ENCODE measurements at places on chromosomes 11 and 22.

- DNase-seq = no peak
These were observed 426.8 kb upstream of the CADM1 start for GRCh38 chr11:115930886-115931547.

DNA sequence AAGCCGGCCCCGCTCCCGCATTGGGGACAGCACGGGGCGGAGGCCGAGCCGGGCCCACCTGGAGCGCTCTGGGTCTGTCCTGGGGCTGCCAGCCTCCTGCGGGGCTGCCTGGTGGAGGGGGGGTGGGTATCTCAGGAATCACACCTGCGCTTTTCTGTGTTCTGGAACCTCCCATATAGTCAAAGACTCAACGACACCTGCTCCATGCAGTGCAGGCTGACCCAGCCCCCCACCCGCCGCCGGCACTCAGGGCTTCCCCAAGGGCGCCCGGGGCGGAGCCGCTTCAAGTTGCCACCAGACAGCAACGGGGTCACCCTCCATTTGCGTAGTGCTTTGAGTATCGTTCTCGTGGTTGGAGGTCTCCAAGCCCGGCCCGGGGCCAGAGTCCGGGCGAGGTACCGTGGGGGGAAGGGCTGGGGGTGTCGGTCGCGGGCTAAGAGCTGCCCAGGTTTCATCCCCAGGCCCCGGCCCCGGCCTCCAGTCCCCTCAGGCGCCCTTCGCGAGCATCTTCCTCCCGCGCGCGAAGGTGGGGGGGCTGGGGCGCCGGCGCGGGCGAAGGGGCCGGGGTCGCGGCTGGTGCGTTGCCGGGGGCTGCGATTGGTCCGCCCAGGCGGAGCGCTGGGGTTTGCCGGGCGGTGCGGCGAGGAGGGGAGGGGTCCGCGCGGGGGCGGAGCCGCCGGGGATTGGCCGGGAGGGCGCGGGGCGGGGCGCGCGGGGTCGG is 6.6 kb downstream of the TSPAN4 start:
- no peak for DNase-seq

GRCh38 chr22:44275631-44275995 is 37.1 kb downstream of the SHISAL1 start:
- DNase-seq = no peak

DNA sequence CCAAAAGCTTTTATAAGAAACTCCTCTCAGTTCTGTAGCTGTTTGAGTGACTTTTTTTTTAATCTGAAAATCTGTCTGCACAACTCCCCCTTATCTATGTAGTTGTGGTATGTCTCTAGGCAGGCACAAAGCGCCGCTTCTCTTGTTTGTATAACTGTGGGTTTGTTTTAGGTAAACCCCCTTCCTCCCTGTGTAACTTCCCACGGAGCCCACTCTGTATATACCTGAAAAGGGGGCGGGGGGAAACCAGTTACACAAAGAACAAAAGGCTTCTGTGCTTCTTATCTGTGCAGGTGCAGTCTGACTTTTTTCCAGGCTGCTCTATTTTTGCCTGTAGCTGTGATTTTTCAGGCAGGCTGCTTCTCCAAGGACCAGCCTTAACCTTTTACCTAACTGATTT is 13.2 kb downstream of the OR10AG1 start:
- DNase-seq = no peak

- no peak for DNase-seq
These were observed 438.0 kb downstream of the TBC1D22A start for GRCh38 chr22:47200273-47201051.

- no peak for DNase-seq
These were observed at the start of gene GSTT4 for GRCh38 chr22:24005201-24005600. Gene GSTT4 (minus strand): TSS chr22:24005453. CDS start chr22:24005356, 97 bp downstream.

DNA sequence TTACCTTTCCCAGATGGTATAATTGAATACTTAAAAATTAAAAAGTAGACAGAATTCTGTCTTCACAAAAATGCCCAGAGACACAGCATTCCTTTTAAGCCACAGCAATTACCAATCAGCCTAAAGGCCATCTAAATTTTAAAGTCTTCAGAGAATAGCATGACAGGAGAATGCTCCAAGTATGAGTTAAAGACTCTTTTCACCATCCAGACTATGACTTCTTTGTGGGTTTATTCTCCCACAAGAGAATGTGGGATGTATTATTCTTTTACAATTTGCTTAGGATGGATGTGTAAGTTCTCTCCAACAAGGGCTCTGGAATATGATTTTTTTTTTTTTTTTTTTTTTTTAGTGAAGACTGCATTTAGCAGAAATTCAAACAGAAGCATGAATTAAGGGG is 249.9 kb downstream of the TTC28 start:
- DNase-seq = no peak

- DNase-seq = no peak
These were observed 13.9 kb downstream of the SLC25A17 start for GRCh38 chr22:40805239-40805638.

GRCh38 chr11:128240546-128240945 is 346.8 kb downstream of the ETS1 start:
- DNase-seq = no peak

- DNase-seq = no peak
These were observed 11.1 kb upstream of the ANO1 start for GRCh38 chr11:70067036-70067435.

DNA sequence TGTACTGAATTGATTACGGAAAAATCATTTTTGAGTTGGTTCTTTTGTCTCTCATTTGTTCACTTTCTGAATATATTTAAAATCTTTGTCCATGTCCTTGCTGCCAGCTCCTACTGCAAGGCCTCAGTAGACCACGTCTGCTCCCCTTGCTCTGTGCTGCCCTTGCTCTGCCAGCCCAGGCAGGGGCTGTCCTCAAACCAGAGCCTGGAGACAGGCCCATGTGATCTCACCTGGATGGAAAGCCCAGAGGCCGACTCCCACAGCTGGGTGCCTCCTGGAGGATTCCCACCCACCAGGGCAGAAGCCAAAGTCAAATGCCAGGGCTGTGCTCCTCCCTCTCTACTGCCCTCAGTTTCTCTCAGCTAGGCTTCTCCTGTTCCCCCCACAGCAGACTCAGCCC is 141.8 kb downstream of the NTM start:
- DNase-seq = no peak

DNA sequence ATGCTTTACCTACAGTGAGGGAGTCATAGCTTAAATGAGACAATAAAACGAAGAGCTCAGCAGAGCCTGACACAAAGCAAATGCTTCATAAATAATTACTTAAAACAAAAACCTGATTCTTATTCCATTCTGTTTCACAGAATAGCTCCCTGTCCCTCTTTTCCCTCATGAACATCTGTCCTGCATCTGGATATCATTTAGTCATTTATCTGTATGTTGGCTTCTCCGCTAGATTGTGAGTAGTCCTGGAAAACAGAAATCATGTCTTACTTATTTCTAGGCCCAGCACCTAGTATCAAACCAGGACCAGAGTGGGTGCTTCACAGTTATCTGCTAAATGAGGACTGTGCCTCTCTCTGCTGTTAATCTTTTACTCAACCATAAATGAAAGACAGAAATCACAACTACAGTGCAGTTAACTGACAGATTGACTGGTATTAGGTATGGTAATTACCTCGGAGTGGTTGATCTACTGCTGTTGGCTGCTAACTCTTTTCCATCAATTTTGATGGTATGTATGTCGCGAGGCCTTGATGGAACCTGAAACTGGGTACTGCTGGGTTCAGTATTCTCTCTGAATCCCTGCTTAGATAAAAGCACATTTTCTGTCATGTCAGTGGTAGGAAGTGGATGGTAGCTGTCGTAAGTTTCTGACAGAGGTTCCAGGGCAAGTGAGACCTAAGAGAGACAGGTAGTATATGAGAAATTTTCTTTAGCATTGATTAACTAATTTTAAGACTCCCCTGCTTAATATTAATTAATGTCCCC is 31.5 kb downstream of the C2CD3 start:
- DNase-seq = no peak

GRCh38 chr11:83819931-83820549 is 533.9 kb upstream of the CCDC90B start:
- DNase-seq = no peak

DNA sequence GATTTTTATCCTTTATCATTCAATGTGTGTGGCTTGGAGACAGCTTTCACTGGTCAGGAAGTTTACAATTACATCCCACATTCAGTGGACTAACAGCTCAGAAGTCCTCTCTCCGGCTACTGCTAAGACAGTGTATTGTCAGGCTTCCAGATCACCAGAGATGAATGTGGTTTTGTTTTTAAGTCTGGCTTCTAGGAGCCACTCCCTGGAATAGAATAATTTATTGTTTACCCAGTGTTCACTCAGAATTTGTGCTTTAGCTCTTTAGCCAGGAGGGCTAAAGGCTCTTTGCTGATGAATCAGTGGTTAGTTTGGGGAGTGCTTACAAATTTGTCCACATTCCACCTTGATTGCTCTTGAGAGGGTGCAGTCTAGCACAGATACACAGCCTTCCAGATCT is 26.5 kb downstream of the TRIM77 start:
- no peak for DNase-seq

GRCh38 chr22:35064664-35065063 is 1.3 kb upstream of the ISX start:
- DNase-seq = no peak

DNA sequence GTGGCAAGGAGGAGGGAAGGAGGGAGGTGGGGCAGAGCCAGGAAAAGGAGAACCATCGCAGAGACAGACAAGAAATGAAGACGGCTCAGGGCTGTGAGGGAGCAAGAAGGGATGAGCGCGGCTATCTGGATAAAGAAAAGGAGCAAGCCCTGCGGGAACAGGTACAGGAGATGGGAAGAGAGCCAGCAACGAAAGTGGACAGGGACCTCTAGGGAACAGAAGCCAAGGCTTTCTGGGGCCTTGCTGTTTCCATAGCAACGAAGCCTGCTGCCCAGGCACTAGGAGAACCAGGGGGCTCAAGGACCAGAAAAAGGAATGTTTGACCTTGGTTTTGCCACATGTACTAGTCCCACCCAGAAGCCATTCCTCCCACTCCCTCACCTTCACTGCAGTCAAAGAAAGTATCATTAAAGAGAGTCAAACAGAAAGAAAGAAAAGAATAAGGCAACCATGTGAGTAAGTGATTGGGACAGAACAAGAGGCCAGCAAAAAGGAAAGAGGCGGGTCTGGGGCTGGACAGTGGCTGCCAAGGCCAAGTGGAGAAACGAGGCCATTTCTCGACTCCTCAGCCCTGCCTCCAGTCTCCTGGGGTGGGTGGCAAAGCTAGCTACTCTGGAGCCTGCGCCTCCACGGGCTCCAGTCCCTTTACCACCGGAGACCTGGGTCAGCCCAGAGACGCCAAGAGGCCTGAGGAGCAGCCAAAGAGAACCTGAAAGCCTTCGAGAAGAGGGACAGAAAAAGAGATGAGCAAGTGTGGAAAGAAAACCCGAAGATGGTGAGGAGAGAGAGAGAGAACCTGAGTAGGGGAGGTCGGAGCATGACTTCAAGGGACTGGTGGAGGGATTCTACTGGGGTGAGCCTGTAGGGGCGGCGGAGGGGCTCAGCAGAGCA is 35.1 kb downstream of the NRXN2 start:
- no peak for DNase-seq

DNA sequence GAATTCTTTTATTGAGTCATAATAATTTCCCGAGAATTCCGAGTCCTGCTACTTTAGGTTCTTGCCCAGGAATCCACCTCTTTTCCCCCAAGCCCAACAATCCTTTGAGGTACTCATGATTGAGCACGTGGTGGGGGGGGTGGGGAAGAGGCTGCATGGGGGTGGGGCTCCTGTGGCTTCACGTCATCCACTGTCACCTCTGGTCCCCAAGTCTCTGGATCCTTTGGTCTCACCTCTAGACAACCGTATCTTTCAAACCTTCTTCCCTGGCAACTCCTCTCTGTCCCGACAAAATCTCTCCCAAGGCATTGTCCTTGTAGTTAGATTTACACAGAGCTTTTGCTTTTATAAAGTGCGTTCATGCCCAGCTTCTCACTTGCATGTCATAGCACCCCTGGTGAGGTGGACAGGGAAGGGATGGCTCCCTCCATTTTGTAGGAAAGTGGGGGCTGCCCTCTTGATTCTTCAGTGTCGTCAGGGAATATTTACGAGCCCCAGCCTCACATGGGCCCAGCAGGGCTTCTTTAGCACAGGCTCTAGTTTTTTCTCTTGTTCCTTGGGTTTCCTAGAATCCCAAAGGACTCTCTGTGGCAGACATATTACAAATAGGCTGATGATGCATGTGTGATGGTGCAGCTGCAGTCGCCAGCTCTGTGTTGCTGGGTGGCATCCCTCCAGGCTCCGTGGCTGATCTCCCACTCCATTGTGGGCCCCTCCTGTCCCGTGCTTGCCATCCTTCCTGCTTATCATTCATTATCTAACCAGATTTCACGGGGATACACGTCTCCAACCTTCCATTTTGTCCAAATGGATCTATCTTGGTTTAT is 8.4 kb downstream of the UCP3 start:
- no peak for DNase-seq

GRCh38 chr11:34180040-34180813 is 74.8 kb downstream of the NAT10 start:
- no peak for DNase-seq

GRCh38 chr11:103929170-103929903 is 107.1 kb upstream of the DDI1 start:
- DNase-seq = no peak

DNA sequence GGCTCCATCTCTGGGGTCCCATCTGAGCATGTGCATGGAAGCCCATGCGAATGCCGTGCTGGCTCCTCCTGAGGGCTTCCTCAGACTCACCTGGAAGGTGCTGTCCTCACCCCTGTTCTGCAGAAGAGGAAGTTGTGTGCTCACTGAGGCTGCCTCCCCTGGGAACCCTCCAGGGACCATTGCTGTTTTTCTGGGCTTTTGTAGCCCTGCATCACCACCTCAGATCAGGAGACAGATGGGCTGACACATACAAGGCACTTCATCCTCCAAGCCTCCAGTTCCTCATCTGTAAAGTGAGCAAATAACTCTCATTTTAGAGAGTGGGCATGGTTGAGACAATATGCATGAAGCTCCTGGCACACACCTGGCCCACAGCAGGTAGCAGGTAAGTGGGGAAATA is 12.1 kb upstream of the LRRC32 start:
- DNase-seq = no peak

- no peak for DNase-seq
These were observed 2.5 kb upstream of the PYGM start for GRCh38 chr11:64762277-64762673.

GRCh38 chr11:106384429-106384828 is 307.0 kb downstream of the AASDHPPT start:
- DNase-seq = no peak

- DNase-seq = no peak
These were observed 3.2 kb downstream of the TAF1D start for GRCh38 chr11:93737904-93738612.

DNA sequence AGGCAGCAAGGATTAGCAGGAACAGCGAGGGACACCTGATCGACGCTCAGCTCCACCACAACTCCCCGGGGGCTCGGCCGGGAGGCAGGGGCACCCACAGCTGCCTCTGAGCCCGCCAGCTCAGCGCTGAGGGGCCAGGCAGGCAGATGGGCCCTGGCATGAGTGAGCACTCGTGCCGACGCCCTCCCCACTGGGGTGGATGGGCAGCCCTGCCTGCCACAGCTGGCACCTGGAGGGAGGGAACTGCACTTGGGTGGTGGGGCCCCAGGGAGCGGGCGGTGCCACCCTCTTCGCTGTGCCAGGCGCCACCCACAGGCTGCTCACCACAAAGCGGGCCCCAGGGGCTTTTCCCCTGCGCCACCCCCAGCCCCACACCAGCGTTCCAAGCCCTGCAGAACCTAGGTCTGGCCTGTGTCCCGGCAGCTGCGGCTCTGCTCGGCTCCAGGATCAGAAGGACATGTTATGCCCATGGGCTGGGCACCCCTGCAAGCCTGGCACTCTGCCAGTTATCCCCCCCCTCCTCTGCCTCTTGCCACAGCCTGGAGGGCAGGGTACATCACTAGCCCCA is 28.8 kb downstream of the WNT7B start:
- DNase-seq = no peak
